Left lobe of liver (tissue), 2 donors: ENCODE measurements at places on chromosomes 7 and 10. TPM values are rescaled to one million over a fixed set of nuclear protein-coding genes. Genes with fewer than 3 reads are reported as not detected.

GRCh38 chr10:127175357-127176110 is 20.9 kb downstream of the INSYN2A start:
- DNase-seq, result no peak

DNA sequence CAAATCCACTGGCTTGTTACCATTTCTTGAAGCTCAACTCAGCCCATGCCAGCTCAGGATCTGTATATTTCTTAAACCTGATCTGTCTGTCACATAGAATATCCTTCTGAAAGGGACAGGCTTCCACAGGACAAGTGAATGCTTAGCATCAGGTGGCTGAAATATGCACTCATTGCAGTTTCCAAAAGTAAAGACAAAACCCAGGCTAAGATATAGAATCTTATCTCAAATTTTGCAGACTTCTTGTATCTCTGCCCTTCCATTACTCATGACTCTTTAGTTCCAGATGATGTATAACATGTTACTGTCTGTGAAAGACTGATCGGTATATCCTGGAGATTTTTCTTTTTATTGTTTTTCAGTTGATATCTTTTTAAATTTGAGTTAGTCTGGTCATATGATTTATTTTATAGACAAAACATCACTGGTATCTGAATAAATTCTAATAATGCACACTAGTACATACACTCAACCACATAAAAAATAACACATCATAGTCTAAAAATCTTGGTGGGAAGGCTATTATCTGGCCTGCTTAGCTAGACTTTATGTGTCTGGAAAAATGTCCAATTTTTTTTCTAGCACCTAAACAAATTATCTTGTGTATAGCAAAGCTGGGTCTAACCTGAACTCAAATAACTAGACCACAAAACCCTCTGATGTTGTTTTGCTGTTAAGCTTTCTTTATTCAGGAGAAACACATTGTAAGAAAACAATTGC is 182.6 kb downstream of the ADAM12 start:
- DNase-seq, result no peak

GRCh38 chr7:29877196-29877595 is 70.9 kb downstream of the WIPF3 start:
- no peak for DNase-seq

DNA sequence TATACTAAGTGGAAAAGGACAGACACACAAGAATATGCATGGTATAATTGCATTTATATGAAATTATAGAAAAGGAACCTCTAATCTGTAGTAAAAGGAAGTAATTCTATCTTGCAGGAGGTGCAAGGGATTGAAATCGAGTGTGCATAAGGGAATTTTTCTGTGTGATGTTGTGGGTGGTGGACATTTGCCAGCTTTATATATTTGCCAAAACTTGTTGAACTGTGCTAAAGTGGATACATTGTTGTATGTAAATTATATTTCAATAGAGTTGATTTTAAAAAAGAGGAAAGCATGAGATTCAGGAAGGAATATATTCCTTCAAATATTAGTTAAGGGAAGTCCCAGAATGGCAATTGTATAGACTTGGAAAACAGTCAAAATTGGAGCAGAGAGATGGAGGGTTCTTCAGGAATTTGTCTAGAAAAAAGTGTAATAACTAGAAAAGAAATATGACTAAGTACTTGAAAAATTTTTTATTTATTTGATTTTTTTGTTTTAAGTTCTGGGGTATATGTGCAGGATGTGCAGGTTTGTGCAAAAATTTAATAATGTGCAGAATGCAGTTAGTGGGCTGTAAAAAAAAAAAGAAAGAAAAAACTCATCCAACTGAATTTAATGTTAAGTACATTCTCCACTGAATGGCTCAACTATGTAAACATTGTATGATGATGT is 96.1 kb downstream of the ARL4A start:
- DNase-seq, result no peak

DNA sequence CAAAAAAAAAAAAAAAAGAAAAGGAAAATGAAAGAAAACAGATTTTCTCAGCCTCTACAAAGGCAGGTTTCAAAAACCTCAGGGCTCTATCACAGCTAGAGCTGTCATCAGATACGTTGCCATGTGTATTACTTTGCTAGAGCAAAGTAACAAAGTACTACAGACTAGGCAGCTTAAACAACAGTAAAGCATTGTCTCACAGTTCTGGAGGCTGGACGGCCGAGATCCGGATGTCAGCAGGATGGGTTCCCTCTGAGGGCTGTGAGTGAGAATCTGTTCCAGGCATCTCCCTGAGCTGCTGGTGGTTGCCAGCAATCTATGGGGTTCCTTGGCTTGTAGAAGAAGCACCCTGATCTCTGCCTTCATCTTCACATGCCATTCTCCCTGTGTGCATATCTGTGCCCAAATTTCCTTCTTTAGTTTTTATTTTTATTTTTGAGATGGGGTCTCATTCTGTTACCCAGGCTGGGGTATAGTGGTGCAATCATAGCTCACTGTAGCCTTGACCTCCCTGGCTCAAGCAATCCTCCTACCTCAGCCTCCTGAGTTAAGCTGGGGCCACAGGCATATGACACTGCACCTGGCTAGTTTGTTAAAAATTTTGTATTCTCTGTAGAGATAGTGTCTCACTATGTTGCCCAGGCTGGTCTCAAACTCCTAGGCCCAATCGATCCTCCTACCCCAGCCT is 48.9 kb upstream of the KDM7A start:
- DNase-seq, result no peak

GRCh38 chr7:114864278-114864677 is 57.6 kb upstream of the MDFIC start:
- DNase-seq, result no peak

GRCh38 chr10:7592627-7593026 is 74.1 kb downstream of the ITIH5 start:
- DNase-seq, result no peak

DNA sequence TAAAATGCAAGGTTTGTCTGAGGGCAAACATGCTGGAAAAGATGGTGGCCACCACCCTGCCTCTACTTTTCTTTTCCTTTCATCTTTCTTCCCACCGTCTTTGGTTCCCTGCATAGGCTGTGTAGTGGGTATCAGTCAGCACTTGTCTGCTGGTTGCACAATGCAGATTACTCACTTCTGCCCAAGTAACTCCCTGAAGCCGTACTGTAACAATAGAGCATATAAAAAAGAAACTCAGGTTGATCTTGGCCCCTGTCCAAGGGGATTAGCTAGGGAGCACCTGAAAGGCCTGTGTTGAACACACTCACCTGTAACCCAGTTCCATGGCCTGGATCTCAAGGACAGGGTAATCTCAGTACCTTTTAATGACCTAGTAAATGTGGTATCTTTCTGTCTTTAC is 533.0 kb upstream of the GALNT17 start:
- no peak for DNase-seq

GRCh38 chr10:73874267-73875138 is at the start of gene CAMK2G:
Gene CAMK2G, minus strand, starts transcription at chr10:73874555. Its CDS starts 94 bp downstream, at chr10:73874461.
- peak; percentile 84 for DNase-seq

The HELLS gene
- 1.6 TPM for total RNA-seq

DNA sequence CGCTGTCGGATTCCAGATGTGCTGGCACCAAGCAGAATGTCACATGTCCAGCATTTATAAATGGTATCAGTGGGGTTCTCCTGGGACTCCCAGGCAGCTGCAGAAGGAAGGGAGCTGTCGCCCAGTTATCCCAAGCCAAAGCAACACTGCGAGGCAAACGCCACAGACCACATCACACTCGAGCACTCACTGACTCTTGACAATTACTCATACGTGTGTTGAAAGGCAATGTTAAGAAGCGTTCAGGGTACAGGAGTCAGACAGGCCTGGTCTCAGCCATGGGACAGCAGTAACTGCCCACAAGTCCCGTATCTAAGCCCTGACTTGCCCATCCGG is 113.4 kb downstream of the DIP2C start:
- DNase-seq, result no peak

GRCh38 chr10:99787782-99788445 is 5.5 kb downstream of the ABCC2 start:
- no peak for DNase-seq

The GFRA1 gene
- total RNA-seq, result 75.2 TPM

- DNase-seq, result no peak
Measured at GRCh38 chr10:22473459-22473858, 128.2 kb downstream of the SPAG6 start.

The UCMA gene
- not detected for total RNA-seq

DNA sequence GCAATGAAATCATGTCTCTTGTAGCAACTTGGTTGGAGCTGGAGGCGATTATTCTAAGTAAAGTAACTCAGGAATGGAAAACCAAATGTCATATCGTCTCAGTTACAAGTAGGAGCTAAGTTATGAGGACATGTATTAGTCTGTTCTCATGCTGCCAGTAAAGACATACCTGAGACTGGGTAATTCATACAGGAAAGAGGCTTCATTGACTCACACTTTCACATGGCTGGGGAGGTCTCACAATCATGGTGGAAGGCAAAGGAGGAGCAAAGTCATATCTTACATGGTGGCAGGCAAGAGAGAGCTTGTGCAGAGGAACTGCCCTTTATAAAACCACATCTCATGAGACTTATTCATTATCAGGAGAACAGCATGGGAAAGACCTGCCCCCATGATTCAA is 370.1 kb upstream of the PRKCQ start:
- no peak for DNase-seq

DNA sequence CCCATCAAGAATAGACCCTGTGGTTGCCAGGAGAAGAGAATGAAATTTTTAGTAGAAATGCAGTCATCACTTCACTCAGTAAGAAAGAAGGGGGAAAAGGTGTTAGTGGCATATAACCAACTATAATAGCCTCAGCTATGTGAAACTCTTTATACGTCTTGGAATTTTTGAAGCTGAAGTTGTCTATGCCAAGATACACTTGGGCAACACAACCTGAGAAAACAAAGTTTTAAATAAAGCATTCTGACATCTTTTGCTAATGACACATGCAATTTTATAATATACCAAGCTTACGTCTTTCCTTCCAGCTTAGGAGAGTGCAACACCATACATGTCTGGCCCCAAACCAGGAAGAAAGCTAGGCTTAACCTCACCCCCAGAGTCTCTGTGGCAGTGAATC is 40.8 kb upstream of the ZNF438 start:
- no peak for DNase-seq
